Activated naive CD8-positive, alpha-beta T cell treated with anti-CD3 and anti-CD28 coated beads, Interleukin-2, amount 50 U/mL, for 24 hours (primary cell): ENCODE measurements at places on chromosomes 2 and 18.

- peak; percentile 41 for DNase-seq
These were observed 683 bp upstream of the DNAJC27 start for GRCh38 chr2:24972315-24972961.

GRCh38 chr2:192250961-192251360 lies 56.2 kb upstream of the TMEFF2 start:
- DNase-seq: no peak

DNA sequence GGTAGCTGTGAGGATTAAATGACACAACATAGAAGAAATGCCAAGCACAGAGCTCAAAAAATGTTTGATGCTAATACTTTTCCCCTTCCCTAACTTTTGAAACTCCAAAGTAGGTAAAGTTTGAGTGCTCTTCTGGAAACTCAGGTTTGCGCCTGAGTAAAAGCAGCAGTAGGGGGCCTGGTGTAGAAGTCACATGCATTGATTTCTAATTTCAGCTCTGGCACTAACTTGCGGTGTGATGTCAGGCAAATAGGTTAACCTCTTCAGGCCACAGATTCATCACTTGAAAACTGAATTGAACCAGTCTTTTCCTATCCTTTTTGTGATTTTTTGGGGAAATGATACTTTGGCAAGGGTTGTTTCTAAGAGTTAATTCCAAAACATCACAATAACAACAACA lies 27.2 kb downstream of the LHCGR start:
- DNase-seq: no peak

DNA sequence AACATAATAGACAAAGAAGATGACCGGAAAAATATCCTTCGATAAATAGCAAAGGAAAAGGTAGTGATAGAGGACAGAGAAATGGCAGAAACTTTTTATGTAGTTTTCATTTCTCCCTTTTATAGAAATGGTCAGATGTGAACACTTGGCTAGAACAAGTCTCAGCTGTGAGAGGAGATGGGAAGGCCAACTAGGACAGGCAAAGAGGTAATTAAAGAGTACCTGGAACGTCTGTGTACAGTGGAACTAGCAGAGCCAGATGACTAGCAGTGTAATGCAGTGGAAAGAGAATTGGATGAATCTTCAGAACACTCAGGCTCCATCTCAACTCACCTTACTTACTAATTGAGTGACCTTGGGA lies 69.2 kb downstream of the NABP1 start:
- DNase-seq: no peak

GRCh38 chr2:206764673-206765241 lies 371 bp downstream of the MDH1B start:
- no peak for DNase-seq

DNA sequence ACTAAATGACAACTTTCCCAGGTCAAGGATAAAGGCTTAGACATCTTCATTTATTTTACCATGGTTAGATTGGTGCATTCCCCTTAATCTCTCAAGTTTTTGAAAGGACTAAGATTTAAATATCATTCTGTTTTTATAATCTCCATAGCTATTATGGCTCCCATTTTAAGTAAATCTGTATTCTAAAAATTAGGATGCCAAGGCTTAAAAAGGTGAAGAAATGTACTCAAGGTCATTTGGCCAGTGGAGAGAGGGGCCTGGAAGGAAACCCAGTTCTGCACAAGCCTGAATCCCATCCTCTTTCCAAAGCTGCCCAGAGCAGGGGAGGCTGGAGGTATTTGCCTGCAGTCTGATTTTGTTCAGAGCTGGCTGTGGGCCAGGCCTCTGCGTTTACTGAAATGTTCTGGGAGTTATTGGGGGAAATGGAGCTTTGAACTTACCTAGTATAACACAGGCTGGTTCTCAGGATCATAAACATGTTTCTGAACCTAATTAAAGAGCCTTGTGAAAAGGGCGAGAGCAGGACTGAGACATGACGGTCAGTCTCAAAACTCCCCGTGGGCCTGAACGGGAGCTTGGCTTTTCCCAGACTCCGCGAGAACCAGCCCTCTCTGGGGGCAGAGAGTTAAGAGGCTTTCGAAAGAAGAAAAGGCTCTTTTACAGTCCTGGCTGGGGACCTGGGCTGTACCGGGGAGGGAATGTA lies 85.6 kb downstream of the DDX1 start:
- no peak for DNase-seq

DNA sequence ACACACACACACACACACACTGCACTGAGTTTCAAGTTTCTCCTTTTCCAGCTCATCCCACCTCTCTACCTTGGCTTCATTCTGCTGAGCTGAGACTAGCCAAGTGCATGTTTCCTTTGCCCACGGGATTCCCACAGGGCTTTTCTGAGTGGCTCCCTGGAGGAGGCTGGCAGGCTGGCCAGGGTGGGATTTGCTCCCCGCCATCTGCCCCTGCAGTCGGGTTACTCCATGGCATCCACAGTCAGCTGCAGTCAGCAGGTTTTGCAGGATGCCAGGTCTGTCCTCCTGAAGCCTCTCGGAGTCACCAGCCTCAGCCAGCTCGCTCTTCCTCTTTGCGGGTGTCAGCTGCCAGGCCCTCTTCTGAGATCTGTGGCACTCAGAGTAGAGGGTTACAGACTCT lies 783.7 kb upstream of the SOX11 start:
- no peak for DNase-seq

DNA sequence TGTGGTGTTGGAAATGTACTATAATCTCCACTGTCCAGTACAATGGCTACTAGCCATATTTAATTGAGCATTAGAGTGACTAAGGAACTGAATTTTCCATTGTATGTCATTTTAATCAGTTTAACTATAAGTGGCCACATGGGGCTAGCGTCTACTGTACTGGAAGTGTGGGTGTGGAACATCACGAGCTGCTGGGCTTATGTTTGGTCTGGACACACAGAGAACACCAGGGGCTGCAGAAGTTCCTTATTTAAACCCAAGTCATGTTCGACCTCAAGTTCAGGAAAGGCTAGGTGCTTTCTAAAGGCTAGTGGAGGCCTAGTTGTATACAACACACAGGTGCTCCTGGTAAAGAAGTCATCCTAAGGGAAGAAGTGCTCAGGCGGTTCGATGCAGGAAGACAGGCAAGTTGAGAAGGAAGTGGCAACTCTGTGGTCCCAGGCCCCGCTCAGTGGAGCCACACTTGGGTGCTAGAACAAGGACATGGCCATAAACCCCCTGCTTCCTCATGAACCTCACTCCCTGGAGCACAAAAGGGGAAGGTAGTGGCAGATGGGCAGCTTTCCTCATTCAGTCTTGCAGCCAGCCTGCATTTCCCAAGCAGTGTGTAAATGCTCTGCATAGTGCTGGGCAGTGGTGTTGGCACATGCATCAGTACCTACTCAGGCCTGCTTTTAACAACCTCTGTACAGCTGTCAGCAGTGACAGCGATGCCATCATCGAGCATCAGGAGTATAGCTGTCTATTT lies 13.3 kb downstream of the LGALSL start:
- no peak for DNase-seq

- DNase-seq: no peak
These were observed 66.2 kb downstream of the SP3 start for GRCh38 chr2:173898996-173899395.

- DNase-seq: no peak
These were observed 17.1 kb downstream of the CCT7 start for GRCh38 chr2:73250872-73251846.

DNA sequence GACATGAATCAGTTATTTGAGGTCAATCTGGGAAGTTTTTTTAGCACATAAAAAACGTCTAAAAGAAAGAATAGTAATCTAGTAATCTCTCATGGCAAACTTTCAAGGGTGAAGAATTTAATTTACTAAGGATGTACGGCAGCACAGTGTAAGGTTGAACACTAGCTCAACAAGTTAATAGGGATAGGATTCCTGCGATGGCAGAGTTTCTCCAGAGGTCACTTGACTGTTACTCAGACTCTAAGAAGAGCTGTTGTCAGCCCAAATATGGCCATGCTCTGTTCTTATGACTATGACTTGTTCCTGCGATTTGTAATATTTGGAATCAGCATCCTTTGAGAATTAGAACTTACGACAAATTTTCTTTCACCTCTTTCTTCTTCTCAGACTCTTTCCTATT lies 553.3 kb upstream of the TNP1 start:
- DNase-seq: no peak

DNA sequence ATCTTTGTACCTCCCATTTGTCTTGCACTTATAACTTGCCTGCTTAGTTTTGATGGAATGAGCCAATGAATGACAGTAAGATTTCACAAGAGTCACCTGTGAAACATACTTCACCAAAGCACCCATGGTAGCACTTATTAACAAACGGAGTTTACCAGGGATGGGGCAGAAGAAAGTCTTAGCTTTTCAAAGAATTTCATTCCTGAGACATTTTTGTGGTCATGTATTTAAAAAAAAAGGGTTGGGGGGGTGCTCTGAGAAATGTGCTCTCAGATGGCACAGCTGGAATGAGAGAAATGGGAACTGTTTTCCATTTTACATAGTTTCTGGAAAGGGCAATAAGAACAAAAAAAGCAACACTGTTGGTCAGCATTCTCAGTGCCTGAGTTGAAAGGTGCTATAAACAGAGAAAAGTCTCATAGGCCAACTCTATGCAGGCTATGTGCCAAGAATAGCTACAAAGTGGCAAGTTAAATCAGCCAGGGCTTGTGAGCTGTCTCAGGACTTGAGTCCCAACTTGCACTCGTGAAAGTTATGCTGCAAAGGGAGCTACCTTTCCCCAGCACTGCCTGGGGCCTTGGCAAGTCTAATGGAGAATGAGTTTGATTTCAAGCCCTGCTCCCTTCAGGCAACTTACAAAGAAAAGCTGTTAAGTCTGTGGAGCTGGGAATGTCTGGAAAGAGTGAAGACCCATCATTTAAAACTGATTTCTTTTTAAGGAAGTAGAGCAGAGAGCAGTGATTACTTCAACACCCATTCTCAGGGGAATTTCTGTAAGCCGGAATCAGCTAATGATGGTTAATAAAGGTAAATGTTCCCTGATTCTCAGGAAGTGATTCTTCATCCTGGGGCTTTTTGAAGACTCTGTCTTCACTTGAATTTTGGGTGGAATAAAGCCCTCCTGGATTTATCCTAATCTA lies 170.6 kb downstream of the SLC8A1 start:
- no peak for DNase-seq

GRCh38 chr2:37377187-37377532 lies 32.7 kb downstream of the QPCT start:
- peak; percentile 25 for DNase-seq
